Sigmoid colon (tissue), 7 donors: ENCODE measurements at places on chromosomes 2 and 18. TPM values are rescaled to one million over a fixed set of nuclear protein-coding genes. Genes with fewer than 3 reads are reported as not detected.

DNA sequence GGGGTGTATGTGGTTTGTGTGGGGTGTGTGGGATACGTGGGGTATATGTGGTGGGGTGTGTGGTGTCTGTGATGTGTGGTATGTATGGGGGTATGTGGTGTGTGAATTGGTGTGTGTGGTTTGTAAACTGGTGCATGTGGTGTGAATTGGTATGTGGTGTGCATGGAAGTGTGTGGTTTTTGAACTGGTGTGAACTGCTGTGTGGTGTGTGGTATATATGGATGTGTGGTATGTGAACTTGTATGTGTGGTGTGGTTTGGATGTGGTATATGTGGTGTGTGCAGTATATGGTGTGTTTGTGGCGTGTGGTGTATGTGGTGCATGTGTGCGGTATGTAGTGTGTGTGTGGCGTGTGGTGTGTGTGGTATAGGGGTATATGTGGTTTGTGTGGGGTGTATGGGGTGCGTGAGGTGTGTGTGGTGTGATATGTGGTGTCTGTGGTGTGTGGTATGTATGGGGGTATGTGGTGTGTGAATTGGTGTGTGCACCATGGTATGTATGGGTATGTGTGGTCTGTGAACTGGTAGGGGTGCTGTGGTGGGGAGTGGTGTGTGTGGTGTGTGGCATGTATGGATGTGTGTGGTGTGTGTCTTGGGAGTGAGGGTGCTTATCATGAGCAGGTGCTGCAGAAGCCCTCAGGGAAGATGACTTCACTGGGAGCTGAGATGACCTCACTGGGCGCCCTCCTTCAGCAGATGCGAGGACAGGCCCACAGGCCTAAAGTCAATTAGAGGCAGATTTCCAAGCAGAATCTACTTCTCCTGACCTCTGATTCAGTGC, 209.6 kb upstream of the TNP1 start:
- peaks cover 27% of the 10 kb centered on the region for H3K4me1 ChIP-seq
- H3K27ac ChIP-seq = no peak overlapping the region
- no peak overlapping the region for H3K4me3 ChIP-seq
- no peaks in the 10 kb centered on the region for H3K36me3 ChIP-seq
- no peaks in the 10 kb centered on the region for H3K27me3 ChIP-seq
- no peak for DNase-seq

- no peak overlapping the region for H3K4me3 ChIP-seq
- H3K27ac ChIP-seq = no peak overlapping the region
- DNase-seq = no peak
- H3K36me3 ChIP-seq = peaks cover 3% of the 10 kb centered on the region
- H3K4me1 ChIP-seq = no peaks in the 10 kb centered on the region
These were observed 99.4 kb upstream of the RASGRP3 start for GRCh38 chr2:33377048-33377447.

GRCh38 chr2:241153616-241154015, 3.3 kb downstream of the PPP1R7 start:
- no peak for DNase-seq
- H3K4me3 ChIP-seq = no peak overlapping the region
- H3K4me1 ChIP-seq = peaks cover 13% of the 10 kb centered on the region
- peaks cover 25% of the 10 kb centered on the region for H3K36me3 ChIP-seq
- no peaks in the 10 kb centered on the region for H3K27me3 ChIP-seq

DNA sequence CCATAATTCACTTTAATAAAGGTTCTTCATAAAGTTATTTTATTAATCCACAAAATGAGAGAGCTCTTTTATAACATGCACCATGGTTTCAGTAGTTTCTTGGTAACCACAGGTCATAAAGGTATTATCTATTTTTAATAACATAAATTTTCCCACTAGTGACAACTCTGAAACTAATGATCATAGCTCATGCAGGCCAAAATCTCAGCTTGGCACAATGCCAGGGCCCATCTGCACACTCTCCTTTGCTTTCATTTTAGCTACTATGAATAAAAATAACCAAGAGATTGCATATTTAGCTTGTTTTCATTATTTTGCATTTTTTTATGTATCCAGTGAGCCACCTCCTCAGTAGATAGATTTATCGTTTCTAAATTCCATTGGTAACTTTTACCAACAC, 691.8 kb upstream of the CHAC2 start:
- no peak for DNase-seq
- H3K36me3 ChIP-seq = no peaks in the 10 kb centered on the region
- no peaks in the 10 kb centered on the region for H3K4me1 ChIP-seq
- H3K27ac ChIP-seq = no peak overlapping the region
- H3K4me3 ChIP-seq = no peak overlapping the region

DNA sequence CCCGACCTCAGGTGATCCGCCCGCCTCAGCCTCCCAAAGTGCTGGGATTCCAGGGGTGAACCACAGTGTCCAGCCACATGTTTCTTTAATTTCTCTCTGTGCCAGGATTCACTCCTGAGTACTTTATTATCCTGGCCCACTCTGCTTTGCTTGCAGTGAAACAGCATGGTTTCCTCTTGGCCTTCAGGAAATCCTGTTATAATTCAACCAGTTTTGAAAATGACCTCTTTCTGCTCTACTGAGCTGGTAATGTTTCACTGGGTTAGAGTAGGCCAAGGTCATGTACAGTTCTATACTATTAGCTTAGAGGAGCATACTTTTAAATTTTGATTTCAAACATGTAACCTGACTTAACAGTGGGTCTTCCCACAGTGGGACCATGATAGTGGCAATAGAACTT, 90.6 kb upstream of the PELI1 start:
- H3K27ac ChIP-seq = no peak overlapping the region
- H3K4me3 ChIP-seq = no peak overlapping the region
- no peaks in the 10 kb centered on the region for H3K27me3 ChIP-seq
- H3K36me3 ChIP-seq = no peaks in the 10 kb centered on the region

Gene ACTG2
- total RNA-seq = 3,612 TPM

- no peaks in the 10 kb centered on the region for H3K4me1 ChIP-seq
- H3K36me3 ChIP-seq = no peaks in the 10 kb centered on the region
- H3K27me3 ChIP-seq = no peaks in the 10 kb centered on the region
- no peak overlapping the region for H3K4me3 ChIP-seq
These were observed 110.4 kb upstream of the DYNAP start for GRCh38 chr18:54480616-54481015.

Gene IL36G
- not detected for total RNA-seq

- no peaks in the 10 kb centered on the region for H3K4me1 ChIP-seq
- H3K27me3 ChIP-seq = no peaks in the 10 kb centered on the region
- DNase-seq = no peak
- H3K36me3 ChIP-seq = no peaks in the 10 kb centered on the region
These were observed 146.0 kb upstream of the SH3BP4 start for GRCh38 chr2:234805836-234806235.

DNA sequence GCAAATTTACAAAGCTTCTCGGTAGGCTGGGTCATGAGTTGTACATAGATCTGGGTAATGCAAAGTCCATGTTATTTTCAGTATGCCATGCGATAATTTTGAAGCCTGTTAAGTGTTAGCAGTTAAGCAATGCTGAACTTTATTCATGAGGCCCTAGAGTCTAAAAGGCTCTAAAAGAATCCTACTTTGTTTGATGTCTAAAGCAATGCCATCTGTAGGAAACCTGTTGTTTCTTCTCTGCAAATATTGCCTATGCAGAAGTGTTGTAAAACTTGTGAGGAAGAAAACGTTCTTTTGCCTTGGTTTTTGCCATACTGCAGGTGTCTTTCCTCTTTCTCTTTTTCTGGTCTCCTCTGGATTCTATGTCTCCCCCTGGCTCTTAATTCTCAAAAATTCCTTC, 9.1 kb downstream of the ARHGAP15 start:
- no peaks in the 10 kb centered on the region for H3K36me3 ChIP-seq
- no peaks in the 10 kb centered on the region for H3K27me3 ChIP-seq
- no peak for DNase-seq
- no peak overlapping the region for H3K4me3 ChIP-seq

DNA sequence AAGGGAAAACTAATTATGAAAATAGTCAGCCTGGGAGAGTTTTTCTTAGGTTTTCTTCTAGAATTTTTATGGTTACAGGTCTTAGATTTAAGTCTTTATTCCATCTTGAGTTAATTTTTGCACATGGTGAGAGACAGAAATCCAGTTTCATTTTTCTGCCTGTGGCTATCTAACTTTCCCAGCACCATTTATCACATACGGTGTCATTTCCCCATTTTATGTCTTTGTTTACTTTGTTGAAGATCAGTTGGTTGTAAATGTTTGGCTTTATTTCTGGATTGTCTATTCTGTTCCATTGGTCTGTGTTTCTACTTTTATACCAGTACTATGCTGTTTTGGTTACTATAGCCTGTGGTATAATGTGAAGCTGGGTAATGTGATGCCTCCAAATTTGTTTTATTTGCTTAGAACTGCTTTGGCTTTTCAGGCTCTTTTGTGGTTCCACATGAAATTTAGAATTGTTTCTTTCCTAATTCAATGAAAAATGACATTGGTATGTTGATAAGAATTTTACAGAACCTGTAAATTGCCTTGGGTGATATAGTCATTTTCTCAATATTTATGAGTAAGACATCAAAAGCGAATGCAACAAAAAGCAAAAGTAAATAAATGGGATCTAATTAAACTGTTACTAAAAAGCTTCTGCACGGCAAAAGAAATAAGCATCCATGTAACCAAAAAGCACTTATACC, 146.1 kb upstream of the NOL4 start:
- no peak for DNase-seq
- H3K4me3 ChIP-seq = no peak overlapping the region
- no peaks in the 10 kb centered on the region for H3K36me3 ChIP-seq
- no peaks in the 10 kb centered on the region for H3K27me3 ChIP-seq
- H3K4me1 ChIP-seq = no peaks in the 10 kb centered on the region

- peak overlapping the region; percentile 42 for H3K4me3 ChIP-seq
- no peaks in the 10 kb centered on the region for H3K27me3 ChIP-seq
- DNase-seq = peak; percentile 97
- H3K27ac ChIP-seq = peak overlapping the region; percentile 99
These were observed 25.8 kb downstream of the SPEG start for GRCh38 chr2:219460424-219460926.

DNA sequence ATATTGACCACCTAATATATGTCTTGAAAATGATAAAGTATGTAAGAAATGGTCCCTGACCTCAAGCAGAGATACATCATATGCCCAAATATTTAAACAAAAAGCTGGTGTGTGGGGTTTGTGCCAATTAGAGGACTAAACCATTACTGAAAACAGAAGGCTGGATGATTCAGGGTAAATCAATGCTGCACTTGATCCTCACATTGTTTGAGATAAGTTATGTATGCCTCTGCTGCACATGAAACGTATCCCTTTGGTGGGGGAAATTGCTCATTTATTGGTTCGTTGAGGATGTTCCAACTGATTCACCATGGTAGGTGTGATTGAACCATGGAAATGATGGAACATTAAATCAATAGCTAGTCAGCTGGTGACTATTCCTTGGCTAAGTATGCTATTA, 24.7 kb upstream of the DARS1 start:
- H3K27me3 ChIP-seq = no peaks in the 10 kb centered on the region
- H3K36me3 ChIP-seq = no peaks in the 10 kb centered on the region
- no peak for DNase-seq

Gene CDCA7
- 1.7 TPM for total RNA-seq

- DNase-seq = no peak
- H3K36me3 ChIP-seq = no peaks in the 10 kb centered on the region
- H3K4me3 ChIP-seq = no peak overlapping the region
- H3K27ac ChIP-seq = no peak overlapping the region
- H3K4me1 ChIP-seq = peaks cover 37% of the 10 kb centered on the region
These were observed 87.4 kb upstream of the RBMS1 start for GRCh38 chr2:160581035-160581434.

DNA sequence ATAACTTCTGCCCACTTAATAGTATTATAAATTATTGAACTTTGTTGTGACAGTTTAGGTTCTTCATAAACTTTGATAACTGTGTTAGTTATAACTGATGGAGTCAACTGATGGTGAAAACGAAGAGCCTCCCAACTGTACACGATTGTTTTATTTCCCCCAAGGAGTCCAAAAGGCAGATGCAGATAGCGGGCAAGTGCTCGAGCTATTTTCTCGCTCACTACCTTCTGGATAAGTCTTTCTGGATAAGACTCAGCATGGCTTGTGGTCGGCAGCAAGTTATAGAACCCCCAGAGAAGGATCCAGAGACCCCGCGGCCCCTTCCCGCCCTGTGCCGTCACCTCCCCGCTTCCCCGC, 517 bp downstream of the GCFC2 start:
- H3K36me3 ChIP-seq = peaks cover 4% of the 10 kb centered on the region
- no peak for DNase-seq
- H3K27me3 ChIP-seq = no peaks in the 10 kb centered on the region
- H3K4me1 ChIP-seq = peaks cover 24% of the 10 kb centered on the region
- peak overlapping the region; percentile 84 for H3K27ac ChIP-seq
- H3K4me3 ChIP-seq = peak overlapping the region; percentile 60

GRCh38 chr2:222698276-222698675, 26.8 kb downstream of the MOGAT1 start:
- H3K27ac ChIP-seq = no peak overlapping the region
- no peaks in the 10 kb centered on the region for H3K36me3 ChIP-seq
- peaks cover 5% of the 10 kb centered on the region for H3K4me1 ChIP-seq
- no peak overlapping the region for H3K4me3 ChIP-seq
- DNase-seq = no peak
- H3K27me3 ChIP-seq = no peaks in the 10 kb centered on the region

DNA sequence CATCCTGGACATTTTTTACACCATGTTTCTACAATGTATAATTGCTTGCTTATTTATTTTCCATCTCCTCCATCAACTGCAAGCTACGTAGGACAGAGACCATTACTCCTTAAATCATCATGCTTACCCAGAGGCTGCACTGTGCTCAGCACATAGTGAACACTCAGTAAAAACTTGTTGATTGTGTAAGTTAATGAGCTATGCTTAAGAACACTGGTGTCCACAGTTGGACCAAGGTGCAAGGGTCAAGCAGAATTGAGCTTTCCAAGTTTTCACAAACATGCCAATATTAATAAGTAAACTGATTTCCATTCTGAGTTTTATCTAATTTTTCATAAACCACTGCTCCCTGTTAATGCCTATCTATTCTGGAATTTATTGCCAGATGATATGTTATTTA, 464.2 kb upstream of the TCF4 start:
- no peak overlapping the region for H3K27ac ChIP-seq
- no peaks in the 10 kb centered on the region for H3K4me1 ChIP-seq
- H3K36me3 ChIP-seq = no peaks in the 10 kb centered on the region
- H3K27me3 ChIP-seq = no peaks in the 10 kb centered on the region
- H3K4me3 ChIP-seq = no peak overlapping the region

- DNase-seq = no peak
- no peaks in the 10 kb centered on the region for H3K4me1 ChIP-seq
- H3K27me3 ChIP-seq = no peaks in the 10 kb centered on the region
These were observed 73.6 kb upstream of the RND3 start for GRCh38 chr2:150561076-150561475.

Gene GALNT5
- 1.1 TPM for total RNA-seq

- H3K4me3 ChIP-seq = no peak overlapping the region
- H3K36me3 ChIP-seq = no peaks in the 10 kb centered on the region
- DNase-seq = no peak
- peaks cover 21% of the 10 kb centered on the region for H3K4me1 ChIP-seq
- no peak overlapping the region for H3K27ac ChIP-seq
These were observed 31.2 kb downstream of the ASB1 start for GRCh38 chr2:238457927-238458324.

- DNase-seq = no peak
- no peaks in the 10 kb centered on the region for H3K27me3 ChIP-seq
- no peaks in the 10 kb centered on the region for H3K4me1 ChIP-seq
- no peak overlapping the region for H3K27ac ChIP-seq
These were observed 76.4 kb downstream of the AP1S3 start for GRCh38 chr2:223760838-223761502.

GRCh38 chr2:237628247-237629187, 1.1 kb downstream of the LRRFIP1 start:
- no peaks in the 10 kb centered on the region for H3K36me3 ChIP-seq
- DNase-seq = no peak
- H3K4me1 ChIP-seq = peaks cover 2% of the 10 kb centered on the region
- peak overlapping the region; percentile 61 for H3K4me3 ChIP-seq

GRCh38 chr2:9638532-9638931, 7.7 kb upstream of the YWHAQ start:
- peak; percentile 98 for DNase-seq
- H3K27me3 ChIP-seq = no peaks in the 10 kb centered on the region
- H3K4me3 ChIP-seq = no peak overlapping the region
- peak overlapping the region; percentile 82 for H3K27ac ChIP-seq
